ENCODE measurements at places on chromosomes 2 and 18. TPM values are rescaled to one million over a fixed set of nuclear protein-coding genes. Genes with fewer than 3 reads are reported as not detected.

GAL3ST2 gene
- total RNA-seq, result not detected

QPCT gene
- total RNA-seq, result 0.52 TPM

RAD51AP2 gene
- total RNA-seq, result not detected

GPBAR1 gene
- 1.4 TPM for total RNA-seq

BOLL gene
- total RNA-seq, result not detected

SMIM21 gene
- not detected for total RNA-seq

UGT1A8 gene
- total RNA-seq, result not detected

IL1RL1 gene
- not detected for total RNA-seq

GRCh38 chr2:219578811-219579613 is 6.9 kb downstream of the INHA start:
- H3K27ac ChIP-seq, result no peak overlapping the region
- no peaks in the 10 kb centered on the region for H3K36me3 ChIP-seq
- DNase-seq, result no peak
- no peak overlapping the region for H3K4me3 ChIP-seq
- H3K4me1 ChIP-seq, result no peaks in the 10 kb centered on the region
- H3K27me3 ChIP-seq, result peaks cover 22% of the 10 kb centered on the region

- H3K27me3 ChIP-seq, result peaks cover 2% of the 10 kb centered on the region
- peak; percentile 54 for DNase-seq
- peak overlapping the region; percentile 32 for H3K4me3 ChIP-seq
- H3K36me3 ChIP-seq, result no peaks in the 10 kb centered on the region
Measured at GRCh38 chr18:63098018-63098981, 221.3 kb downstream of the BCL2 start.

- peak overlapping the region; percentile 74 for H3K4me3 ChIP-seq
- peaks cover 40% of the 10 kb centered on the region for H3K4me1 ChIP-seq
- peaks cover 14% of the 10 kb centered on the region for H3K36me3 ChIP-seq
- peak overlapping the region; percentile 58 for H3K27ac ChIP-seq
- no peak for DNase-seq
- H3K27me3 ChIP-seq, result peaks cover 74% of the 10 kb centered on the region
Measured at GRCh38 chr2:172087780-172088244, 2.5 kb downstream of the DLX1 start.

- H3K36me3 ChIP-seq, result no peaks in the 10 kb centered on the region
- no peak overlapping the region for H3K27ac ChIP-seq
- no peak overlapping the region for H3K4me3 ChIP-seq
- no peaks in the 10 kb centered on the region for H3K27me3 ChIP-seq
- DNase-seq, result no peak
- no peaks in the 10 kb centered on the region for H3K4me1 ChIP-seq
Measured at GRCh38 chr2:128543646-128544045, 225.0 kb upstream of the HS6ST1 start.

GRCh38 chr2:238420442-238420841 is 6.3 kb upstream of the ASB1 start:
- H3K27ac ChIP-seq, result no peak overlapping the region
- peaks cover 4% of the 10 kb centered on the region for H3K4me1 ChIP-seq
- H3K36me3 ChIP-seq, result peaks cover 13% of the 10 kb centered on the region
- H3K4me3 ChIP-seq, result no peak overlapping the region
- no peaks in the 10 kb centered on the region for H3K27me3 ChIP-seq

DNA sequence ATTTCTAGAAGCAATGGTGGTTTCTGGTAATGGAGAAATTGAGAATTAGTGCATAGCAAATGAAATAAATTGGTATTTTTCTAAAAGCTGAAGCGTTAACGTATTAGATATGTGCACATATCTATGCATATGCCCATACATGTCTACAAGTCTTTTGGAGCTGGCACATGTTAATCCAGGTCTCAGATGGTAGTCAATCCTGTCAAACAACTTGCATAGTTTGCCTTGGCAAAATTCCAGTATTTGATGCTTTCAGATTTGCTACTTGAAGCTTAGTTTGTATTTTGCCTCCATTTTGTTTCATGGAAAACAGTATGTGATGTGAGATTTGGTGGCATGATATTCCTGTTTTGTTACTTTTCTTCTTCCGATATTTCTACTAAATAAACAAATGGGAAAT is 304.6 kb downstream of the PARD3B start:
- H3K4me3 ChIP-seq, result no peak overlapping the region
- no peak for DNase-seq
- no peaks in the 10 kb centered on the region for H3K36me3 ChIP-seq

- H3K4me1 ChIP-seq, result no peaks in the 10 kb centered on the region
- H3K4me3 ChIP-seq, result no peak overlapping the region
- H3K27ac ChIP-seq, result no peak overlapping the region
- DNase-seq, result no peak
Measured at GRCh38 chr2:188091220-188091619, 200.5 kb upstream of the GULP1 start.

- no peaks in the 10 kb centered on the region for H3K4me1 ChIP-seq
- H3K4me3 ChIP-seq, result no peak overlapping the region
- no peak for DNase-seq
- H3K36me3 ChIP-seq, result no peaks in the 10 kb centered on the region
Measured at GRCh38 chr2:157692768-157693167, 64.1 kb upstream of the ACVR1C start.

DNA sequence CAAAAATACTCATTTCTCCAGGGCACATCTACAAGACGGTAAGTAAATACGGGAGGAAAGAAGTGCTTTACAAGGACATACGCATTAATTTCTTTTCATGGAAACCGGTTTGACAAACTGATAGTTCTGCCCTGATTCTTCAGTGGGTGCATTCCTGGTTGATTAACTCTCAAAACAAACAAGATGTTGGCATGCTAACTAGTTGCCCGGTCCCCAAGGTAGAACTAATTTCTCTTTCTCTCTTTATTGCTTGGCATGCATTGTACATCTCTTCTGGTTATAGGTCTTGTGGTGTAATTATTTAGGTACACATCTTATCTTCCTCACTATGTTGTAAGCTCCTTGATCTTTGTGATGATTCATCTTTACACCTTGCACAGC is 46.9 kb upstream of the SPATS2L start:
- H3K36me3 ChIP-seq, result no peaks in the 10 kb centered on the region
- peaks cover 5% of the 10 kb centered on the region for H3K27me3 ChIP-seq
- no peak overlapping the region for H3K4me3 ChIP-seq
- no peak overlapping the region for H3K27ac ChIP-seq

GRCh38 chr2:235043762-235044500 is 92.1 kb downstream of the SH3BP4 start:
- H3K36me3 ChIP-seq, result no peaks in the 10 kb centered on the region
- H3K27ac ChIP-seq, result no peak overlapping the region
- H3K4me3 ChIP-seq, result no peak overlapping the region
- peaks cover 42% of the 10 kb centered on the region for H3K4me1 ChIP-seq
- no peak for DNase-seq

- H3K27me3 ChIP-seq, result no peaks in the 10 kb centered on the region
- peaks cover 4% of the 10 kb centered on the region for H3K36me3 ChIP-seq
- H3K4me1 ChIP-seq, result peaks cover 31% of the 10 kb centered on the region
- no peak overlapping the region for H3K4me3 ChIP-seq
Measured at GRCh38 chr18:21684731-21685130, 19.8 kb downstream of the ABHD3 start.

GRCh38 chr2:144099780-144100377 is 420.0 kb downstream of the ZEB2 start:
- no peak overlapping the region for H3K27ac ChIP-seq
- peaks cover 11% of the 10 kb centered on the region for H3K36me3 ChIP-seq
- DNase-seq, result no peak
- peaks cover 4% of the 10 kb centered on the region for H3K4me1 ChIP-seq

DNA sequence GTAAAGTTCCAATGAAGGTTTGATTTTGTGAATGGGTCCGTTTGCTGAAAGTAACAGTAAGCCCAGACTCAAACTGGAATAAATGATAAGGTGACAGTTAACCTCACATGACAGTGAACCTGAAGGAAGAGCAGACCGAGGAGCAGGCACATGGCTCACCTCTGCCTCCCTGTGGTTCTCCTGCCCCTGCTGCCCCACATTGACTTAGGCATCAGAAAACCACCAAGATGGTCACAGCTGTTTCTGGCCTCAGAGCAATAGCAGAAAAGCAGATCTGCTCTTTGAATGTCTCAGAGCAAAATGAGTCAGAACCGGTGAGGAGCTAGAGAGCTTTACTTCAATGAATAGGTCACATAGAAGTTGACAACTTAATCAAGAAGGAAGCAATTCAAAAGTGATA is 487.6 kb downstream of the METTL4 start:
- peaks cover 3% of the 10 kb centered on the region for H3K27me3 ChIP-seq
- H3K4me1 ChIP-seq, result no peaks in the 10 kb centered on the region
- H3K27ac ChIP-seq, result no peak overlapping the region
- DNase-seq, result no peak

DNA sequence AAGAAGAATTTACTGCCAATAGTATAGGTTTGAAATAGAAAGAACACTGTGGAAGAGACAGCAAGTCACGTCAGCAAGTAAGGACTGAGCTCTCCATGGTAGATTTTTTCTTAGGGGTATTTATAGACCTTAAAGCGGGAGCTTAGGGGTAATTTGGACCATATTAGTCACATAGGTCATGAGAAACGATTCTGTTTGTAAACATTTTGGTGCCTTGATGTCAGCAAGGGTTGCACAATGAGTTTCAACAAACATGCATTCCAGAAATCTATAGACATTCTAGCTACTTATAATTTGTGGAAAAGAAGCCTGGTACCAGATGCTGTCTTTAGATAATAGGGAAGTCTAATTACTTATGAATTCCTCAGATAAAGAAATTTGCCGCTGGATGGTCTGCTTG is 624.7 kb downstream of the TDRD15 start:
- no peak for DNase-seq
- no peaks in the 10 kb centered on the region for H3K4me1 ChIP-seq

DNA sequence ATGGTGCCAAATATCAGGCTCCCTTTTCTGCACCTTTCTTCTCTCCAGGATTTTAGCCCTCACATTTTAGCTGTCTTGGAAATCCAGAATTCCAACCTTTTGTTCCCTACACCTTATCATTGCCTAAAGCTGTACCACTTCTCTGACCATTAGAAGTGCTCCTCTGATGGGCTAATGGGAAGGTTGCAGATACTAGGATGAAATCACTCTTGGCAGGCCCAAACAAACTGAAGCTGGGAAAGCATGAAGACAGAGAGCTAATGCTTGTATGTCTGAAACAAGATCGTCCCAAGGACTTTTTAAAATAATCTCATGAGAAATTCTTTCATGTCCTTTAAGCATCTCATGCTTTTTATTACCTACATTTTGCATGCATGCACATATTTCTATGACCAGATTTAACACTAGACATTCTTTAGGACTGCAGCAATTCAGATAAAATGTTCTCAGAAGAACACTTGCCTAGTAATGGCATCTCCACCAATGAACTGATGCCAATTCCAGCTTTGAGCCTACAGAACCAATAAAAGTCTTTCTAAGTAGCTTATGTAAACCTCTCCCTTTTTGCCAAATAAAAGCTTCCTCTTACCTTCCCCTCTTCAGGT is 98.4 kb upstream of the OSR1 start:
- no peak overlapping the region for H3K4me3 ChIP-seq
- peaks cover 8% of the 10 kb centered on the region for H3K36me3 ChIP-seq
- no peak for DNase-seq
- H3K4me1 ChIP-seq, result no peaks in the 10 kb centered on the region
- no peak overlapping the region for H3K27ac ChIP-seq
- H3K27me3 ChIP-seq, result peaks cover 3% of the 10 kb centered on the region

GRCh38 chr2:186347472-186347871 is 138.6 kb upstream of the ZC3H15 start:
- peaks cover 30% of the 10 kb centered on the region for H3K36me3 ChIP-seq
- no peak overlapping the region for H3K27ac ChIP-seq
- H3K4me1 ChIP-seq, result no peaks in the 10 kb centered on the region
- H3K27me3 ChIP-seq, result no peaks in the 10 kb centered on the region

- no peak overlapping the region for H3K27ac ChIP-seq
- no peaks in the 10 kb centered on the region for H3K36me3 ChIP-seq
- no peaks in the 10 kb centered on the region for H3K4me1 ChIP-seq
- H3K27me3 ChIP-seq, result peaks cover 6% of the 10 kb centered on the region
- H3K4me3 ChIP-seq, result no peak overlapping the region
- no peak for DNase-seq
Measured at GRCh38 chr18:78113136-78113939, 863.7 kb downstream of the GALR1 start.

DNA sequence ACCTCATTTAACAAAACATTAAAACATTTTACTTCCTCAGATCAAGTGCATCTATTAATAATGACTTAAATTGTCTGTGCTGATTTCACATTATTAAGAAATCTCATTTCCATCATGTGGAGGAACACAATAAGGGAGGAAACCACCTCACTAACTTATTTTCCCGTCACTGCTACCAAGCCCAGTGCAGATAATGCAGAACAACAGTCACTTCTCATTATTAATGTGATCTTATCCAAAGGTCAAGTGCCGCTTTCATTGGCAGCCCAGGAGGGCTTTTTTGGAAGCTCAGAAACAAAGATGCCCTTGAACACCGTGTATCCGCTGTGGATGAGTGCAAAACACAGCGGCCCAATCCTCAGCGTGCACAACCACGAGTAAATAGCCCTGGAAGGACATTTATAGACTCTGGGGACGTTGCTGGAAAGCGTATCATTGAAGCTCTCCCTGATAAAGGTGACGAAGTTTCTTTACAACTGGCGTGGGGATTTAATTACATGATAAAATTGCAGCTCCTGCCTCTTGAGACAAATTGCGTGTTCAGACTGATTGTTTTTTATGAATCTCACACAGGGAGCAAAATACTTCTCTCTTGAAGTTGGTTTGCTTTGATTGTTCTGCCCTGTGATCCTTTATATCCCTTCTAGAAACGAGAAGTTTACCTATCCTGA is 13.2 kb downstream of the ASB18 start:
- DNase-seq, result no peak
- no peak overlapping the region for H3K4me3 ChIP-seq
- no peaks in the 10 kb centered on the region for H3K36me3 ChIP-seq
- no peaks in the 10 kb centered on the region for H3K4me1 ChIP-seq
- peaks cover 50% of the 10 kb centered on the region for H3K27me3 ChIP-seq

GRCh38 chr2:83191316-83191715 is 1267.8 kb downstream of the SUCLG1 start:
- no peak overlapping the region for H3K27ac ChIP-seq
- DNase-seq, result no peak
- no peaks in the 10 kb centered on the region for H3K36me3 ChIP-seq
- H3K4me1 ChIP-seq, result no peaks in the 10 kb centered on the region
- no peaks in the 10 kb centered on the region for H3K27me3 ChIP-seq

GRCh38 chr2:217399291-217399690 is 539.4 kb upstream of the TNP1 start:
- no peaks in the 10 kb centered on the region for H3K36me3 ChIP-seq
- H3K4me3 ChIP-seq, result no peak overlapping the region
- DNase-seq, result no peak
- H3K27me3 ChIP-seq, result no peaks in the 10 kb centered on the region
- peak overlapping the region; percentile 84 for H3K27ac ChIP-seq
- peaks cover 30% of the 10 kb centered on the region for H3K4me1 ChIP-seq

Data from naive thymus-derived CD8-positive, alpha-beta T cell (primary cell).